ENCODE measurements at places on chromosomes 13 and 19.

GRCh38 chr13:35475212-35475959, 1.1 kb downstream of the MAB21L1 start:
- DNase-seq: no peak

DNA sequence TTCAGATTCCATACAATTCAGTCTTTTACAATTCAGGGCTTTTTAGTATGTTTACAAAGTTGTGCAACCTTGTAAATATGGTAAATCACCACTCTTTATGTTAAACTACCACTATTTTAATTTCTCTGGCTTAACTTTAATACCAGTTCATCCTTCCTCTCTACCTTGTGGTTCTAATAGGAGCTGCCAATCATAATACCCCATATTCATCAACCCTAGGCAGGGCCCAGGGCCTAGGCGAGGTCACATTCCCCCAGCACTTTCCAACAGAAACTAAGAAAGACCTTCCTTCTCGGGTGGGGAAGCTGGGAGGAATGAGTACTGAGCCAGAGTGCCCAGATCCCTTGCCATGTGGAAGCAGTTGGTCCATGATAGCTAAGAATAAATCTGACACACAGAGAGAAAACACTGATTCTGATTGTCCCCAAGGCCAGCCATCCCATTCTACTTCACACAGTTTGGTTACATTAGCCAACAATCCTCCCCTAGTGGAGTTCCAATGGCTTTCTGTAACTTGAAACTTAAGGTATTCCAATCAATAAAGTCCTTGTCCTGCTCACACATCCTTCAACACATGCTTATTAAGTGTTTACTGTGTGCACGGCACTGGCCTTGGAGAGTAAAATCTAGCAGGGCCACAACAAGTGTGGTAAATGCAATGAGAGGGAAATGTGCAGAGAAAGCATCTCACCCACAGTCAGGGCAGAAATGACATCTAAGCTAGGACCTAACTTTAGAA, 76.8 kb downstream of the NUFIP1 start:
- no peak for DNase-seq

DNA sequence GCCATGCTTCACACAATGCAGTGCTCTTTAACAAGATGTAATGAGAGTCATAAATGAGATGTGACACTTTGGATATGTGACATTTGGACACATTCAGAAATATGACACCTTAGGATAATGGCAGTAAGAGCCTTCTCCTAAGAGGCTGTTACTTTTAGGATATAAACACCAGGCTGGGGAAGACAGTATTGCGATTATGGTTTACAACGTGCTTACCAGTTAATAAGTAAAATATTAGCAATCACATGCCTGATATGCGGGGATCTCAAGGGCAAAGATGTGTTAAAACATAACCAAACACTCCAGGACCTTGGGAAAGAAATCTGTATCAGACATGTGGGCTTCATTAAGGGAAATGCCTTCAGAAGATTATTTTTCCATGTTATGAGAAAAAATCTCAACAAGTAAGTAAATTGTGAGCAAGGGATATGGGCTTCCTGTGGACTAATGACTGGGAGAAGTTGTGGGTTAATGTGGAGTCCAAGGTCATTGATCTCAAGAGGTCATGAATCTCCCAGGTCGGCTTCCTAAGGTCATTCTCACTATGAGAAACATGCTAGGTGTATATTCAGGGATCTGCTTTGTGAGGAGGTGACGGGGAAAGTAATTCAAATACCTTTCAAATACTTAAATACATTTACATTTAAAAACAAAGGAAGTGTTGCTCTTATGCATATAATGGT, 105.3 kb downstream of the STARD13 start:
- DNase-seq: no peak

DNA sequence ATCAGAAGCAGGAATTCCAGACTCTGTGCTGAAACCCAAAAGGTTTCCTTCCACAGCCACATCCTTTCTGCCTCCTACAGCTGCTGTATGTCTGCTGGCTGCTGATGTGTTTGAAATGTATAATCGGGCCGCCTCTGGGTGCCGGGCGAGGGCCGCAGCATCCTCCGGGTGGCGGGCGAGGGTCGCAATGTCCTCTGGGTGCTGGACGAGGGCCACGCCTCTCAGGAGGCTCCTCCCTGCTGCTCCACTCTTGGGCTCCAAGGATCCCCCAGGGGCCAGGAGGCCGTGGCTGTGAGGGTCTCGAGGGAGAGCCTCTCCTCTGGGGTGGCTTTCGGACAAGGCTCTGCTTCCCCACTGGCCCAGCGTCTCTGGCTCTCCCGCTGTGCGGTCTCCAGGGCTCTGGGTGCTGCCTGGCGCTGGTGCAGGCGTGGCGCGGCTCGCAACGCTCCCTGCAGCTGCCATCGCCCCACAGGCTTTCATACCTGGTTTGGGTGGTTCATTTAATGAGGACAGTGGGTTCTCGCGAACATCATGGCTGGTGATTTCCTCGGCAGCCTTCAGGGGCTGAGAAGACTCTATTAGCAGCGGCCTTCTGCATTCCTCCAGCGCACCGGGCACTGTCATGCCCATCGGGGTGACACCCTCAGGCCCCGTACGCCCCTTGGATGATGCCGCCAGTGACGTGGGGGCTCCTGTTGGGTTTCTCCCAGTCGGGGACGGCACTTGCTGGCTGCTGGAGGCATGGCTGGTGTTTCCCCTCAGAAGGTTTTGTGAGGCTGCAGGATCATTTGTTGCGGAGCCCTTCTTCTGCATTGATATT, 41.8 kb upstream of the GRTP1 start:
- no peak for DNase-seq

DNA sequence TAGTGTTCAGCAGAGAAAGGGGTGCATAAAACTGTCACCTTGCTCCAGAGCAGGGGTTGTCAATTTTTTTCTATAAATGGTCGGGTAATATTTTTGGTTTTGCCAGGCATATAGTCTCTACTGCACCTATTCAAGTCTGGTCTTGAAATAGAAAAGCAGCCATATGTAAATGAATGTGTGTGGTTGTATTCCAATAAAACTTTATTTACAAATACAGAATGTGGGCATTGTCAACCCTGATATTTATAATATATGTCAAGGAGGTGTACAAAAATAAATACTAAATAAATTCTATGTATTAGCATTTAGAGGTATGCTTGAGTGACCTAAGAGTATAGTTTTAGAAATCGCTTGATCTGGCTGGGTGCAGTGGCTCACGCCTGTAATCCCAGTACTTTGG, 97.6 kb upstream of the SPRY2 start:
- no peak for DNase-seq

- DNase-seq: no peak
Observed at GRCh38 chr13:74450525-74450845, 316.3 kb upstream of the KLF12 start.

DNA sequence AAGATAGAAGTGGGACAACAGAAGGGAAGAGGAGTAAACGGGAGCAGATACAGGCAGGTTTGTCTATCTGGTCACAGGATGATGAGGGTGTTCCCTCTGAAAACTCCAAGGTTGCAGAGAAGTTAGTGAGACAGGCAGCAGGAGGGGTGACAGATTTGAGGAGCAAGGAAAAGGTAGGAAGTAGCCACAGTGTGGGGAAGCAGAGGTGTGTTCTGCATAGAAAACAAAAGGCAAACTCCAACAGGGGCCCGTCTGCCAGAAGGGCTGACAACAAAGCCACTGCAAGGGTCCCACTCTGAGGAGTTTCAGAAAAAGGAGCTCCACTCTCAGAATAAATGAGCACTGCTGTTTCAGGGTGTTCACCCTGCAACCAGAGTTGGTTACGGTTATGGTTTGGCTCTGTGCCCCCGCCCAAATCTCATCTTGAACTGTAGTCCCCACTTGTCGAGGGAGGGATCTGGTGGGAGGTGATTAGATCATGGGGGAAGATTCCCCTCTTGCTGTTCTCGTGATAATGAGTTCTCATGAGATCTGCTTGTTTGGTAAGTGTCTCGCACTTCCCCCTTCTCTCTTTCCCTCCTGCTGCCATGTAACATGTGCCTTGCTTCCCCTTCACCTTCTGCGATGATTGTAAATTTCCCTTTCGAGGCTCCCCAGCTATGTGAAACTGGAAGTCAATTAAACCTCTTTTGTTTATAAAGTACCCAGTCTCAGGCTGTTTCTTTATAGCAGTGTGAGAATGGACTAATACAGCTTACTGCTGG, 32.1 kb downstream of the SMAD9 start:
- DNase-seq: no peak

GRCh38 chr19:48635263-48635965, 1.8 kb downstream of the DBP start:
- peak; percentile 72 for DNase-seq

DNA sequence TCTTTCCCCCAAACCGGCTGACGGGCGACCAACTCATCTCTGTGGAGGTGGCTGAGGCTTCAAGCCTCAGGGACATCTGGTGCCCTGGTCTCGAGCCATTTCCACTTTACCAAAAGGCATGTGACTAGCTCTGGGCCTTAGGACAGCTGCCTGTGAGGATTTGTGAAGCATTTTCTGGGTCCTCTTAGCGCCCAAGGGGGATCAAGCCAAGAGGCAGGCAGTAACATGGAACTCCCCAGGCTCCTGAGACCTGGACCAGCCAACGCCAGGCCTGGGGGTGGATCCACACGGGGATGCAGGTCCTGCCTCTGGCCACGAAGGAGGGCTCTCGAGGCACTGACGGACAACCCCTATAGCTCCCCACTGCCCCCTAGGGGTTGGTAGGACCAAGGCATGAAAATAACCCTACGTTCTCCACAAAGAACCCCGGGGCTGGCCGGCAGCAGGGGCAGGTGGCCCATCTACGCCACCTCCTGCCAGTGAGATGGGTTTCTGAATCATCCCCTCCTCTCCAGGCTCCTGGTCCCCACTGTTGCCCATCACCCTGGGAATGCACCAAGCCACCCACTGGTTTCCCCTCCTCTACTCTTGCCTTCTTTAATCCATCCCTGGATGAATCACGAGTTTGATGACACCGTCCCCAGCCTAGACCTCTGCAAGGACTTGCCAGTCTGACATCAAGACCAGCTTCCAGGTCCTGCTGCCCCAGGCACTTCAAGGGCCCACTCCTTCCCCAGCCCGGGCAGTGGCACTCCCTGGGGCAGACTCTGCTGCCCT, 7.0 kb upstream of the MYDGF start:
- peak; percentile 30 for DNase-seq

GRCh38 chr19:7983995-7984837, 21.2 kb downstream of the ELAVL1 start:
- no peak for DNase-seq

DNA sequence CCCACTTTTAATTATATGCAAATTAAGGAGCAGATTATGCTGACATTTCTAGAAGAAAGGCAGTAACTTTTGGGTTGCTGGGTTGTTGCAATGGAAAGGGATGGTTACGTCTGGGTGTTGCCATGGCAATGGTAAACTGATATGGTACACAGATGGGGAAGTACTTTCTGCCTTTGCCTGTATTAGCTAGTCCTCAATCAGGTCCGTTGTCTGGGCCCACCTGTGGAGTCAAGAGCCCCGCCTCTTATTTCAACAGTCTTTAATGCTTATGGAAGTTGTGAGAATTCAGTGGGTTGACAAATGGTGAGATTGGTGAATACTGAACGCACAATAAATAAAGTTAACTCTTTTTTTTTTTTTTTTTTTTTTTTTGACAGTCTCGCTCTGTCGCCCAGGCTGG, 30.6 kb upstream of the DPP9 start:
- no peak for DNase-seq

- DNase-seq: peak; percentile 13
Observed at GRCh38 chr13:19153782-19154450, 27.7 kb downstream of the TUBA3C start.

DNA sequence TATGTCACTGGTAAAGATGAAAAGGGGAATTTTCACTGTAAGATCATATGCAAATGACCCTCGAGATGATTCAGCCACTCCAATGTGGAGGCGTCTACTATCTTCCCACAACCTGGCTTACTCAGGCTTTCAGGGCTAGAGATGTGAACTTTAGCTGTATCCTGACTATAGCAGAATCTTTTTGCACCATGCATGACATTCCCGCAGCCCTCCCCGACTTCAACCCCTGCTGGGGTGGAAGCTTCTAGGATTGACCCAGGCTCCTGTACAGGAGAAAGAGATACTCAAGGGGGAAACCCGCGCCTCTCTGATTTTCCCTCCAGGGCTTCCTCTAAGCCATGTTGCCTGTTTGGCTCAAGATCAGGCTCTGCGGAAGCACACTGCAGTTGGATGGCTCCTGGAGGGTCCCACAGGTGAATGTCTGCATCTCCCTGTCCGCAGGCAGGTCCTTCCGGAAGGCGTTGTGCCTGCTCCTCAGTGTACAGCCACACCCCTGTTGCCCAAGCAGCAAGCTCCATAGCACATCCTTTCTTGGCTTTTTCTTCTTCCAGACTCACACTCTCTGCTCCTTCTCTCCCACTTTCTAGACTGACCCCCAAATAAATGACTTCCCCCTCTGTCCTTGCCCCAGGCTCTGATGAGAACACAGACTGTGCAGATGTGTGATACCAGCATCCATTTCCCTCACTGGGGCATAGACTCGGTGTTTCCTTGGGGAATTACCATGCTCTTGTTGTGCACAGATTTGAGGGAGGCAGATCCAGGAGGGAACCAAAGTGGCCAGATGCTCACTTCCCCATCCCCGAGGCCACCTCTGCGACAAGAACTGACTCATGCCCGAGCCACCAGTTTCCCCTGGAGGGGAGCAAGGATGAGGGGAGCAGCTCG, 29.1 kb upstream of the POP4 start:
- peak; percentile 52 for DNase-seq

GRCh38 chr13:93304134-93304533, 77.5 kb downstream of the GPC6 start:
- DNase-seq: no peak

GRCh38 chr19:46520616-46521015, 24.9 kb upstream of the PNMA8B start:
- no peak for DNase-seq

DNA sequence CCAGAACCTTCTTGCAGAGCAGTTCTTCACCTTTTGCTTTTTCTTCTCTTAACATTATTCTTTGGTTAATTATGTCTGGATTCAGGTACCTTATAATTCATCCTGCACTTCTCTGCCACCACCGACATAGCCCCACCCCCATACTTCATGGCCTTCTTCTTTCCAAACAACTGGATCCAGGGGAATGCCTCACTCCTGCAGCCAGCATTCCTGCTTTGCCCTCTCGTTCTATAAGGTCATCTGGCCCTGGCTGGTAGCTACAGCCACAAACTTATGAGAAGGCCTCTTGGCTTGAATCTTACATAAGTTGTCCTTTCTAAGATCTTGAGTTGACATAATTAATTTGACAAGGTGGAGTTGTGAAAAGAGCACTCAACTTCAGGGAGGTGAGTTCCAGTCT, 84.1 kb upstream of the FRY start:
- DNase-seq: no peak

GRCh38 chr13:75173457-75174356, 308.3 kb downstream of the TBC1D4 start:
- no peak for DNase-seq

- no peak for DNase-seq
Observed at GRCh38 chr19:29631450-29631849, 25.4 kb downstream of the POP4 start.

- no peak for DNase-seq
Observed at GRCh38 chr19:13825489-13826441, 30.5 kb downstream of the ZSWIM4 start.

DNA sequence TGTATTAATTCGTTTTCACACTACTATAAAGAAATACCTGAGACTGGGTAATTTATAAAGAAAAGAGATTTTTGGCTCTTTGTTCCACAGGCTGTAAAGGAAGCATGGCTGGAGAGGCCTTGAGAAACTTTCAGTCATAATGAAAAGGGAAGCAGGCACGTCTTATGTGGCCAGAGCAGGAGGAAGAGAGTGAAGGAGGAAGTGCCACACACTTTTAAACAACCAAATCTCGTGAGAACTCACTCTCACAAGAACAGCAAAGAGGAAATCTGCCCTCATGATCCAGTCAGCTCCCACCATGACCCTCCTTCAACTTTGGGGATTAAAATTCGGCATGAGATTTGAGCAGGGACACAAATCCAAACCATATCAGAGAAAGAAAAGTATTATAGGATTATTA, 1255.9 kb upstream of the MIR17HG start:
- no peak for DNase-seq
